ENCODE measurements at places on chromosomes 16 and 17.

- DNase-seq, result no peak
Observed at GRCh38 chr16:81174644-81175324, 63.7 kb upstream of the BCO1 start.

DNA sequence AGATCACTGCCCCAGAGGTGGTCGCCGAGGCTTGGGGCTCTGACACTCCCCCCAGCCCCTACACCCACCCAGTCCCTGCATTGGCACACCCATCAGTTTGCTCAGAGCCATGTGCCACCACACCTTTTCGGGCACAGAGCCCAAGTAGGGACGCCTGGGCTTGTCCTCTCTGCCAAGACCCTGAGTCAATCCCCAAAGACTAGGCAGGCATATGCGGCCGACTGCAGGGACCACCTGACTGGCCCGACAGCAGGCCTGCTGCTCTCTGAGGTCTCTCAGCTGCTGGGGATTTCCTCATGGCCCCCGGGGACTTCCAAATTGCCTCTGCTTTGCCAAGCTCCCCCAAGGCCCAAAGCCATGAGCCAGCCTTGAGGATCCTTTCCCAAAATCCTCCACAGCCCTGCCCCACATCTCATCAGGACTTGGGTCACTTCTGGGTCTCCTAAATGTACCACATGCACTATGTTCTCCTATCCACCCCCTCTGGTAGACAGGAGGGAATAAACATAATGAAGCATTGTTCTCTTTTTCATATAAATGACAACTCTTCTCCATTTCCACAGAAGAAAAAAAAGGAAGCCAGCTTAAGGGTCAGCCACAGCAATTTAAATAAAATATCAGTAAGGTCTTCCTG lies 30.6 kb downstream of the MYO18A start:
- no peak for DNase-seq

DNA sequence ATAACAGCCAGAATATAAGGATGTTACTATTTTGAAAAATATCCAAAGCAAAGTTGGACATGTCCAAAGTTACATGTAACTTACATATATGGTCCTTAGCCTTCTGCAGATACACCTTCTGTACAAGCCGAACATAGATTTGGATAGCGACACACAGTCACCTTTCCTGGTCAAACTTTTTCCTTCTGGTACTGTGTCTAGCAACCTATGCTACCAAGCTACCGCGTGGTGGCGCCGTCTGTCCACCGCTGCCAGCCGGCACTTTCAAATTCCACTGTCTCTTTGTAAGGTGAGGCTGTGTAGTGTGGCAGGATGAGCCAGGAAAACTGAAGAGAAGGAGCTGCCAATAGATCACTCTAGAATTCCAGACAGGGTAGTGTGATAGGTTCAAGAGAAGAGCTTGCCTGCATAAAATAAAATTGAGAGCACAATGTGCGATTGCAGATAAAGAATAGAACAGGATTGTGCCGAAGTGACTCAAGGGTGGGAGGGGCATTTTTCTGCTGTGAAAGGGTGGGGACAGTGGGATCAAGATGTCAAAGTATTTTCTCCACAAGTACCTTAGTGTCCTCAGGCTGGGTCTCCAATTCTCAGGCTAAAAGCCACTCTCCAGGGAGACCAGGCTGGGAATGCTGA lies 366.9 kb downstream of the SLC39A11 start:
- DNase-seq, result peak; percentile 64

GRCh38 chr16:81127051-81127450 lies 30.9 kb upstream of the GCSH start:
- DNase-seq, result no peak

DNA sequence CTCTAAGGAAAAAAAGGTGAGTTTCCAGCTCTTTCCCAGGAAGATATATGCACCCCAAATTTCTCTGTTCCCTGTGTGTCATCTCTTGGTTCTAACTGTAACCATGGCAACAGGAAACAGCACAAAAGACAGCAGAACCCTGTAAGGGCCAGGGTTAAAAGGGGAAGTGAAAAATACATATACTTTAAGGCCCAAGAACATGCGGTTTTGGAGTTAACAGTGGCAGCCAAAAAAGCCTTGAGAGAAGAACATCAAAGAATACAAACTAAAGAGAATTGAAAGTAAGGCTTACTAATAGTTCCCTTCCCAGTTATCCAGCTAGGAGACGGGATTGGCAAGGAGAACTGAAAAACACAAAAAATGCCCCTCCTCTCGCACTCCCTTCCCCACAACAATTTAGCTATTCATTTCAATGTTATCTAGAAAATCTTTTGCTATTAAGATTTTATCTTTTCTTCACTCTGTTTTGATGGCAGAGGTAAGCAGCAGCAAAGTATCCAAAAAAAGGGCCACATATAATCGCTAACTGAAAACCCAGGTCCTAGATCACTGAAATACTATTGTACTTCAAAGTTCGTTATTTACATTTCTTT lies 1.5 kb downstream of the SPOP start:
- no peak for DNase-seq

- DNase-seq, result peak; percentile 27
Observed at GRCh38 chr17:8728251-8728938, 16.2 kb downstream of the CCDC42 start.

- no peak for DNase-seq
Observed at GRCh38 chr16:52805559-52806168, 247.0 kb downstream of the CHD9NB start.

DNA sequence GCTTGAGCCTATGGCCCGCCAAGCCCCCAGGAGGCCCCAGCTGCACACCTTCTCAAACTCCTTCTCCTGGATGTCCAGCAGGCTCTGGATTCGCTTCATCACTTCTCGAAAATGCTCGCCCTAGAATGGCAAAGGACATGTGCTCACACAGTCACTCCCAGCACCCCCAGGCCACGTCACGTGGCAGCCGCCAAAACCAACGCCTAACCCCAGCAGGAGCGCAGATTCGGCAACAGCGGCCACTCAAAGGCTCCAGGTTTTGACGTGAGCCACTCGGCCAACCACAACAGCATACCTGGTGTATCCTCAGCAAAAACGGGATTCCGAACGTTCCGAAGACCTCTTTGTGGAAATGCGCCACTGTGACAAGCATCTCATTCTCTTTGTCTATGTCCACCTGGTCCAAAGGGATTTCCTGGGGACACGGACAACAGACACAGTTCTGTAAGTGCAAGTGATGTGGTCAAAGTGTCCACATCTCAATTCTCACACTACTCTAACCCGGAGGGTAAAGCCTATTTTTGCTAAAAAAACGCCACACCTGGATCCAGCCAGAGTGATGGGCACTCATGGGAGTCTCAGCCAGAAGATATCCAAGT lies 12.7 kb downstream of the LITAFD start:
- DNase-seq, result no peak

GRCh38 chr17:33504571-33504970 lies 211.5 kb upstream of the ASIC2 start:
- DNase-seq, result no peak

- peak; percentile 68 for DNase-seq
Observed at GRCh38 chr16:920051-920681, 50.6 kb downstream of the LMF1 start.

DNA sequence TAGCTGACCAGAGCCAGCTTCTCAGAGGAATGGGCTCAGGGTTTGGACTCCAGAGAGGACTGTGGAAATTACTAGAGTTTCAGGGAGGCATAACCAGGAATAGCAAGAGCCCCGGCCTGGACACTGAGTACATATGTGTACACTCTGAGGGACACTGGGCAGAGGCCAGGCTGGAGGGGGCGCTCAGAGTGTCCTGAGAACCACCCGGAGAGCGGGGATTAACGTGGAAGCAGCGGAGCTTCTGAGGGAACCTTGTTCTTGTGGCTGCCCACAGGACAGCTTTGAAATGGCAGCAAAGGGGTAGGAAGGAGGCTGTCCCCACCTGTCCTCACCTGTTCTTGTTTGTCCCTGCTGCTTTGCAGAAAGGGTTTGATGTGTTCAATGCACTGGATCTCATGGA lies 27.8 kb downstream of the PLCD3 start:
- DNase-seq, result no peak

DNA sequence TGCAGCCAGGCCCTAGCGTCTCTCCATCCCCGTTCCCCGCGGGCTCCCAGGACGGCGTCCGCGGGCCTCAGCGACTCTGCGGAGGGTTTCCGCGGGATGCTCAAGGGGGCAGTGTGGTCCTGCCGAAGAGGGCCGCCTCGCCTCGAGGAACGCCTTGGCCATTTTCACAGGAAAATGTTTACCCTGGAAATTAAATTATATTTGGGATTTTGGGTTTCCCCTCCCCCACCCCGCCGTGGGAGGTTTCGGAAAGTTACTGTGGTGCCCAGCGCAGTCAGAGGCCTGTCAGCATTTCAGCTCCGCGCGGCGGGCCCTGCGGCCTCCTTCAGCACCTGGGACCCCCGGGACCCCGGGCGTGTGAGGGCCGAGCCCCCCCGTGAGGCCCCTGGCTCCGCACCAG lies 94.5 kb downstream of the PCTP start:
- DNase-seq, result peak; percentile 79

GRCh38 chr17:35447499-35447898 lies 1.1 kb downstream of the SLFN13 start:
- no peak for DNase-seq

DNA sequence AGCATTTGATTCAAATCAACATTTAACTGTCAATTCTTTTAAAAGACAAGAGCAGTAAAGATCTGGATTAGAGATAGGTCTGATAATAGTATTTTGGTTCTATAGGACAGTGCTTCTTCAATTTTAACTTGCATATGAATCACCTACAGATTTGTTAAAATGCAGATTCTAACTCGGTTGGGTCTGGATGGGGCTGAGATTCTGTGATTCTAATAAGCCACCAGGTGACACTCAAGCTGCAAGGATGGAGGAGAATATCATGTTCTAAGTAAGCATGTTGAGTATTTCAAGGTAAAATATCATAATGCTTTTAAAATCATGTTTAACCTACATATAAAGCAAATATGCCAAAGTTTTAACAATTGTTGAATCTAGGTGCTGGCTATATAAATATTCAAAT lies 15.8 kb downstream of the TSPOAP1 start:
- DNase-seq, result no peak

DNA sequence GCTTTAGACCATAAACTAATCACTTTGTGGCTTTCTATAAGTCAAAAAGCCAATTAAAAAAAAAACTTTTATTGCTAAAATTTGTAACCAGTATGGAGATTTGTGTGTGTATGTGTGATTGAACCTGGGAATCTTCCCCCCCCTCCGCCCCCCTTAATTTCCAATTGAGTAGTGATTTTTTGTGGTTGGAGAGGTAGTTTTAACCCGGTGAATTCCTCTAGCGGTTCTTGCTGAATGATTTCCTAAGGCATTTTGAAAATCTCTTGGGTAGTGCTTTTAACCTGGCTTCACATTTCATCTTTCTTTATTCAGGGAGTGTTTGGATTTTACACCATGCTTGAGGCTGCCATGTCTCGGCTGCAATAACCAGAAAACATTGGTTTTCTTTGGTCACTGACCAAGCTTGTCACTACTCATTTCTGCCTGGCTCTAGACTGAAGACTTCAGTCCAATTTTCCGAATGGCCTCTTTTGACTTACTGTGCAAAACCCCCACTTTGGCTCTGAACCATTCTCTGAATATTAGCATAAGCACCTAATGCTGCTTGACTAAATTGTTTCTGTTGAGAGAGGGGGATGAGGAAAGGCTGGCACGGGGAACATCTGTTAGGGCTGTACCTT lies 35.6 kb downstream of the PRKCA start:
- DNase-seq, result peak; percentile 52

DNA sequence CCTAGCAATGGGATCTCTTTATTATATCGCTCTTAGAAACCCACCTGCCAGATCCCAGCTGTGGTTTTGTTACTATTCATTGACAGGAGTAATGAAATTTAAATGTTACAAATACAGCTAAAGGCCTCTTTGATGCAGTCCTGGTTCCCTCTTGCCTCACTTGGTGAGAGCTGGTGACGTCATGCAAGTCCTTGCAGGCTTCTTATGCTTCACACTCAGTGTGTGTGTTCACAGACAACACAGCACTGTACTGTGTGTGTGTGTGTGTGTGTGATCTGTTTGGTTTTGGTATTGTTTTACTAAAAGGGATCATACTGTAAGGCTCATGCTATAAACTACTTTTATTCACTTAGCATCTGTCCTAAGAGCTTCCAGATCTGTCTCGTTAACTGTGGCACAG lies 75.0 kb downstream of the USP22 start:
- no peak for DNase-seq

- no peak for DNase-seq
Observed at GRCh38 chr17:44466339-44466738, 36.9 kb downstream of the GPATCH8 start.

DNA sequence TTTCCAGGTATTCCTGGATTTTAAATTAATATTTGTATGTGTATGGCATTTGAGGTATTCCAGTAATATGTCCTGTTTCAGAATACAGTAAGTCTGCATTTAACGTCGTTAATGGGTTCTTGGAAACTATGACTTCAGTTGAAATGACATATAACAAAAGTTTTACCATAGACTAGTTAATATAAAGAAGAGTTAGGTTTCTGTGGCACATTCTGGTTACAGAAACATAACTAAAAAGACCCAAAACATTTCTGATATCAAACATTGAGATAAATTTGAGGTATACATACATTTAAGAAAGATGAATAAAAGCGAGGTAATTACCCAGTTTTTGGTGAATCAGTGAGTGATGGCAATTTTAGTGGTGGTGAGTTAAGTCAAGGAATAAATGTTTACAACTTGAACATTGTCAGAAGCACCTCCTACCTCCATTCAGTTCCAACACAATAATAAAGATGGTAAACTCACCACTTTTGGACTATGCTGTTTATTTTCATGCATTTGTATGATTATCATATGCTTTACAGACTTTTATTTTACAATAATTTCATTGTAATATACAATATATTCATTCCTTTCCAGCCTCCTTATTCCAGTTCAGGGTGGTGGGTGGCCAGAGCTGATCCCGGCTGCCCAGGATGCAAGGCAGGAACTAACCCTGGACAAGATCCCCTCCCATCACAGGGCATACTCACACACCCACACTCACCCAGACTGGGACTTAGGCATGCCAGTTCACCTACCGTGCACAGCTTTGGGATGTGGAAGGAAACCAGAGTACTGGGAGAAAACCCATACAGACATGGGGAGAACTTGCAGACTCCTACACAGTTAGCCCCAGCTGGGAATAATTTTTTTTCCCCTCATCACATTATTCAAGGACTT lies 9.7 kb downstream of the LUC7L3 start:
- no peak for DNase-seq

DNA sequence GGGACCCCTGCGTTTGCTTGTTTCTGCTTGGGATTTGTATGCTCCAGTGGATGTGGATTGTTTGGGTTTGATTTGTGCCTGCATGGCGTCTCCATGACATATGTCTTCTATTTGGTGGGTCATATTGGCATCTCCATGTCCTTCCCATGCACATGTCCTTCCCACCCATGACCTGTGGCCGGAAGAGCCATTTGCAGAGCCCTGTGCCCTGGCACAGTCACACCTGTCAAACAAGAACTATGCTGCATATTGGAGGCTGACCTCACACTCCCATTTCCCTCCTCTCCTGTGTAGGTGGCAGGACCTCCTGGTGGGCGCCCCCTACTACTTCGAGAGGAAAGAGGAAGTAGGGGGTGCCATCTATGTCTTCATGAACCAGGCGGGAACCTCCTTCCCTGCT lies 15.8 kb downstream of the ITGA3 start:
- DNase-seq, result no peak

- no peak for DNase-seq
Observed at GRCh38 chr17:75288359-75288758, 874 bp downstream of the SLC25A19 start.
